ENCODE measurements at places on chromosomes 2 and 18. TPM values are rescaled to one million over a fixed set of nuclear protein-coding genes. Genes with fewer than 3 reads are reported as not detected.

Gene SLC5A7
- total RNA-seq, result not detected

Gene AGXT
- total RNA-seq, result not detected

Gene CNGA3
- total RNA-seq, result not detected

Gene B3GNT7
- 0.14 TPM for total RNA-seq

All from placental pericyte (primary cell).